ENCODE measurements at places on chromosomes 6 and 20.

GRCh38 chr6:148827416-148828045 lies 80.7 kb downstream of the UST start:
- DNase-seq: no peak

- DNase-seq: no peak
Observed at GRCh38 chr6:17167327-17167979, 65.6 kb downstream of the STMND1 start.

- no peak for DNase-seq
Observed at GRCh38 chr6:11120271-11121005, 8.9 kb upstream of the ERVFRD-1 start.

DNA sequence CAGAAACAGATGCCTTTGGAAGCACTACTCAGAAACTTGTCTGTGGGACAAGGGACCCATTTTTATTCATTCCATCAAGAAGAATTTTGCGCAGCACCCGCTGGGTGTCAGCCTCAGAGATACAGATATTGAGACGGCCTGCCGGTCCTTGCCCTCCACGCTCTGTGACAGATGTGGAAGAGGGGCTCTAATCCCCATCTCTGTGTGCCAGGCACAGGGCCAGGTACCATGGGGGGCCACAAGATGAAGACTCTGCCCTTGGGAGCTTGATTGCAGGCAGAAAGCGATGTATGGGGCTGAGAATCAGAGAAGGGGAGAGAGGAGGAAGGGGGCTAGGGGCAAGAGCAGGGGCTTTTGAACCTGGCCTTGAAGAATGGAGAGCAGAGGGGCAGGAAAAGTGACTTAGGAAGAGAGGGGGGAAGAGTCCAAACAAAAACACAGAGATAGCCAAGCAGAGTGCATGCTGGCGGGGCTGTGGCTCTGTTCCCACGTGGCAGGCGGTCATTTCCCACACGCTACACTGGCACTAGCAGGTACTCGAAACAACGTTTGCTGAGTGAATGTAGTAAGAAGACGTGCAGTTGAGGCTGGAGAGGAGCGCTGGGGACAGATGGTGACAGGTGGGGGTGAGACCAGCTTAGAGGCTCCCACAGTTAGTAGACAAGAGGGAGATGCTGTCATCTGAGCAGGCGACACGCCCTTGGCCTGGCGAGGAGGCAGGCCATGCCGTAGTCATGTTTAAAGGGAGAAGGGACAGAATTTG lies 170.3 kb upstream of the SNX9 start:
- no peak for DNase-seq

GRCh38 chr6:129451187-129451586 lies 258.8 kb downstream of the ARHGAP18 start:
- no peak for DNase-seq

GRCh38 chr20:34022151-34022838 lies 28.6 kb downstream of the RALY start:
- DNase-seq: no peak

DNA sequence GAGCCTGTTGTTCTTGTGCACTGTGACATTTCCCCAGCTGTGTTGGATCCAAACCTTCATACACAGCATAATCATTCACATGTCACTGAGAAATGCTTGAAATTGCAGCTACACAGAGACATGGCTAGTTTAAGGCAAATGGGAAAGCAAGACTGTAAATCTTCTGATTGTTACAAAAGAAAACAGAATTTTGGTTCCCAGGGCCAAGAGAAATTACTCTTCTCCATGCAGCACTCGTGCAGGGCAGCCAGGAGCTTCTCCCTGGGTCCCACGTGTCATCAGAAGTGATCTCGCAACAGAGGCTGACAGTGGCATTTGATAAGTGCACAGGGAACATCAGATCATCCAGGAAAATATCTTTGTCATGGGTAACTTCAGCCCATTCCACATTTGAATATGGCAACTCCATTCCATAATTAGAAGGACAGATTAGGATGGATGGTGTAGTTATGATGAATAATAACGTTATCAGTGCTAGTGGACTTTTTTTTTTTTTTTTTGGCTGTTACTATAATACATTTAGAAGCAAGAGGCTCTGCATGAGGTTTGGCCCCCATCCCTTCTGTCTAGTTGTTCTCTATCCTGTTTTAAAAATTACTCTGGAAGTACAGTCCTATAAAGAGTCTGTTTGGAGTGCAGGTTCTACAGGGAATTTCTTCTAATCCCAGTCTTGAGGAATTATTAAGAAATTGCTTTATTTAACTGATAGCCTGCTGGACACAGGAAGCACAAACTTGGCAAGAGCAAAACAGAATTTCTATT lies 571.0 kb upstream of the NOX3 start:
- no peak for DNase-seq

DNA sequence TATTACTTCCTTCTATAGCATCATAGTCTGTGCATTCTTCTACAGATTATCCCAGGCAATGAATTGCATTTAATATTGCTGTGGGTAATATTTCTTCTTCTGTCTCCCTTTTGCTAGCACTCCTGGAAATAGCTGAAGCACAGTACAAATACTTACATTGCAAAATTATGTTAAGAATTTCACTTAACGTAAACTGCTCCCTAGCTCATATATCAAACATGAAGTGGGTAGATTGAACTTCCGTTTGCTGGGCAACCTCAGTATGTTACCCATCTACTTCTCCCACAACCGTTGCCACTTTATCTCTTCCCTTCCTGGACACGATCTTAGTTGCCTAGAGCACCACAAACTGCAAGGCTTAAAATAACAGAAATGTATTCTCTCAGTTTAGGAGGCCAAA lies 963.3 kb downstream of the KIF16B start:
- no peak for DNase-seq

DNA sequence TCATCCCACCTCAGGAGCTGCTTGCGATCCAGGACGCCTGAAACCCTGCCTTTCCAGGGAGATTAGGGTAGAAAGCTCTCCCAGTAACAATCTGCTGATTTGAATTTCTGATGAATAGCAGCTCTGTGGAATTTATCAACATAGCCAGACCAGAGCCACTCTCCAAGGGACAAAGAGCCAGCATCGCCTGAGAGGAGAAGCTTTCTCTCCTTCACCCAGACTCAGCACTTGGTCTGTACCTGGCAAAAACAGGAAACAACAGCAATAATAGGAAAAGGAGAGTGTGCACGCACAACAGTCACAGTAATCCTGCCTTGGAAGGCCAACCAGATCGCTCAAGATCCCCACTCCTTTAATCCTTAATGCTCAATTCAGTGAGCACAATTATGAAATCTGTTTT lies 22.3 kb upstream of the ROS1 start:
- no peak for DNase-seq

DNA sequence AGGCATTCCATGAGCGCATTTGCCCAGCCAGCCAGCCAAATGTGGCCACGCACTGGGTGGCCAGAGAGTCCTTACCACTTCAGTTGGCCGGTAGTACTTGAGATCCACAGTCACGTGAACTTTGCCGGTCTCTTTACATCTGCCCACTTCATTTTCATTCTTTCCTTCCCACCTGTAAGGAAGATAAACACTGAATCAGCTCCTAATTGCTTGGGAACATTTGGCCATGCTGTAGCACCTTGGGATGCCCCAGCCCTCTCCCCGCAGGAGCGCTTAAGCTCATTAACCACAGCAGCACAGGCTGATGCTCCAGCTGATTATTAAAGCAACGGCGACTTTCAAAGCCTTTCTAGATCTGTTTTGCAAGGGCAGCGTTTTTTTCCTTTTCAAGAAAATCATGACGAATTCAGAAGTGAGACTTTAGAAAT lies 116.6 kb downstream of the FOXC1 start:
- DNase-seq: no peak

DNA sequence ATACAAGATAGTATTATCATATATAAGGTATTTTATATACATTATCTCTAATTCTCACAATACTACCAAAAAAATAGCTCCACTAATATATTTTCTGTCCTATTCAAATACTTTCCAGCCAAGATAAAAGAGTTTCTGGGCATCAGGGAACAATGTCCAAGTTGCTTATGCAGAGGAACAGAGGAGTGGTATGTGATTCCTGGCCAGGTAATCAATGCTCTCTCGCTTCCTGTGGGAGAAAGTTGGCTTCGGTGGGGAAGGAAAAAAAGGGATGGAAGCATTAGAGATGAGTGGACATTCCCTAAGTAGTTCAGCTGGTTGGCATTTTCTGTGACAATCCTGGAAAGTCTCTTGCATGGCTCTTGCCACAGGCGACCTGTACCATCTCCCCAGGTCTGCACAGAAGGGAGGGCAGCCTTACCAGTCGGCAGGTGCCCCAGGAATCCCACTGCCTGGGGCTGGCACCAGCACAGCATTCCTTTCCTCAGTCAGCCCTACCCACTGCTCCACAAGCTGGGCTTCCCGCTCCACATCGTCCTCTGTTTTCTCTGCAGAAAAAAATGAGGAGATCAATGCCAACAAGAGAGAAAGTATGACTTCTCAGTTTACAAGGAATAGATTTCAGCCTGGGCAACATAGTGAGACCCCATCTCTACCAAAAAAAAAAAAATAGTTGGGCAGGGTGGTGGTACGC lies 78.5 kb upstream of the NUP153 start:
- DNase-seq: no peak

- DNase-seq: no peak
Observed at GRCh38 chr6:22468256-22468965, 101.0 kb upstream of the HDGFL1 start.

- no peak for DNase-seq
Observed at GRCh38 chr6:137106183-137106582, 61.4 kb upstream of the IL20RA start.

- DNase-seq: no peak
Observed at GRCh38 chr20:11891077-11891775, 26.5 kb upstream of the BTBD3 start.

DNA sequence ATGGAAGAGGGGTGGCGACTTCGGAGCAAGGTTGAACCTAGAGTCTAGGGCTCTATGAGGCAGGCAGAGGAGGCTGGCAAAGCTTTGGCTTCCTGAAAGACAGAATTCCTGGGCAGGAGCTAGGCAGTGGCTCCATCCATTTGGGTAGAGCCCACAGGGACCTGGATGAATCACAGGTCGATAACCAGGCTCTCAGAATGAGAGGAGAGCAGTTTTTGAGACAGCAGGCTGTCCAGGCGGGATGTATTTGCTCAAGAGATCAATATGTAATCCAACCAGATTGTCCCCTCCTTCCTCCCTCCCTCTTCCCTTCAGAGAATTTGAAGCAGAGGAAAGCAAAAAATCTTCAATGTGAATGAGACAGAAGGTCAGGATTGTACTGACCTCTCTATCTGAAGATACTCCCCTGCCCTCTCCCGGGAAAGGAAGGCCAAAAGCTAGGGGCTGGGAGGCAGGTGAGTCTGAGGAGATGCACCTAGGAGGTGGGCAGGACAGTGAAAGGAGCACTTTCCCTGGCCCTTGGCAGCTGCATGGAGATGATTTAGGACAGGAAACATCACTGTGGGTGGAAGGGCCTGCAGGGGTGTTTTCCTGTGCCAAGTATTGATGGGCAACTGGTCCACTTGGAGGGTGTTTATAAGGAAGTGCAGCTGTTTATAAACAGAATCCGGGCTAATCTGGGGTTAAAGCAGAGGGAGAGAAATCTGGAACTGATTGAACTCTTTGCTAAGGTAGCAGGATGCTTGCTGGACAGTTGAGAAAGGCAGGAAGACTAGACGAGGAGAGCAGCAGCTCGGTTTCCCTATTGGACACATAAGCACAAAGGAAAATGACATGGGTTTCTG lies 212.4 kb upstream of the LRFN2 start:
- no peak for DNase-seq

GRCh38 chr20:35776513-35777101 lies 4.8 kb downstream of the PHF20 start:
- no peak for DNase-seq

GRCh38 chr6:128098000-128098581 lies 197.2 kb upstream of the THEMIS start:
- no peak for DNase-seq

GRCh38 chr6:53725791-53726575 lies 60.4 kb upstream of the KLHL31 start:
- peak; percentile 44 for DNase-seq

DNA sequence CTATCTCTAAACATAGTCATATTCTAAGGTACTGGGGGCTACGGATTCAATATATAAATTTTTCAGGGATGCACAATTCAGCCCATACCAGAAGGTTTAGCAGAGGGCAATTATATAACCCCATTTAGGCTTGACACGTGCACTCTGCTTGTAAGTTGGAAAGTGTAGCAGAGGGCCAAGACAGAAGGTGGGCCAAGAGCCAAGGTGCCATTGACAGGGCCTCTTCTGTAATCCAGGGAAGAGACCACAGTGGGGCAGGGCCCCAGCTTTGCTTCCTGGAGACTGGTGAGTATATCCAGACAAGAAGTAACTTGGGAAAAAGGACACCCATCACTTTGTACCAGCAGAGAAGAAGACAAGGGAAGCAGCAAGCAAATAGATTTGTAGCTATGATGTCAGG lies 672.4 kb upstream of the MARCKS start:
- no peak for DNase-seq

Data from stimulated activated CD4-positive, alpha-beta T cell treated with anti-CD3 and anti-CD28 coated beads, Interleukin-1b, Interleukin-23, amount 100 ng/mL, for 1 hour (primary cell).